ENCODE measurements at places on chromosomes 7 and 10.

- DNase-seq, result no peak
Observed at GRCh38 chr7:40299097-40299496, 164.3 kb downstream of the SUGCT start.

- no peak for DNase-seq
Observed at GRCh38 chr10:21464134-21464533, 61.3 kb downstream of the SKIDA1 start.

DNA sequence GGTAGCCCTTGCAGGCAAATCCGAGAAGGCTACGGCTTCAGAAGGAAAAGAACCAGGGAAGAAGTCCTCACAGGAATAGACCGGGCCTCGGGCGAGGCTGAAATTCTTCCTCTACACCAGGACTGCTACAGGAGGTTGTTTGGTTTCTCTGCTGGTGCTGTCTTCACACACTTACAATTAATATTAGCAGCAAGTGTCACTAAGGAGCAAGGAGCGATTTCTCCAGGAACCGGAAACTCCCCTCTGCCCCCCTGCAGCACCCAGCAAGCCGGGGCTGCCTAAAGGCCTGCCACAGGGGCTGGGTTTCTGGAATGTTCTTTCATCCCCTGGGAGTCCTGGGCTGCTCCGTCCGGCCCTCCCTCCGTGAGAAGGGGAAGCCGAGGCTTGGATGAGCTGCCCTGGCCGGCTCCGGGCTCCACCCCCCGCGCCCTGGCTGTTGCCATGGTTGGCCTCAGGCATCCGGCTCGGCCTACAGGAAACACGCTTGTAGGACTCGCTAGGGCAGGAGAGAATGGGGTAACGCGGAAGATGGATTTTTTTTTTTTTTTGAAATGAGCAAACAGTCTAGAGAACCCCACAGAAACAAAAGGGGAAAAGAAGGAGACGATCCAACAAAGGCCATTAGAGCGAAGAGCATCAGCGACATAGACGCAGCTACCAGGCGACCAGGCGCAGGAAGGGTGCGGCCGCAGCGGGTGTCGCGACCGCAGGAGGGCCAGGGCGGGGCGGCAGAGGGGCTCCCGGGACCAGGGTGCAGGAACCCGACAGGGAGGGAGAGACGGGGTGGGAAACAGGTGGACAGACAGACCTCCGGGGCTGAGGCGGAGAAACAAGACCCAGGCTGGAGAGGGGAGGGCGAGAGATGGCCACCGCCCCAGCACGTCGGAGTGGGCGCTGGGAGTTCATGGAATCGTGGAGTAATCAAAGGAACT is 33.0 kb downstream of the EN2 start:
- DNase-seq, result peak; percentile 69

DNA sequence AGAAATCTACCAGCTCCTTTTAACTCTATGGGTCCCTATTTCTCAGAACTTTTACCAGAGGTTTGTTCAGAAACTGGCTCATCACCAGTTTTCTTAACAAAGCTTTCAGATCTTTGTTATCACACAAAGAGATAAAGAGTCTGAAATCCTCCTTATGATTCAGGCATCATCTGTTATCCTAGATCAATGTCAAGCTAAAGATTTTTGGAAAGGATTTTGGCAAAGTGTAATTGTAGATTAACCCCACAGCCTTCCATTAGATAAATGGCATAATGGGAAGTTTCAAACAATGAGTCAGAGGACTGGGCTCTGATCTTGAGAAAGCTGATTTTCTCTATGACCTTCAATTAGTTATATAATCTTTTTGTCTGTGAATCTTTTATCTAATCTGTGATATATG is 192.2 kb downstream of the NXPH1 start:
- no peak for DNase-seq

GRCh38 chr7:155482511-155483183 is 24.7 kb downstream of the EN2 start:
- DNase-seq, result no peak

DNA sequence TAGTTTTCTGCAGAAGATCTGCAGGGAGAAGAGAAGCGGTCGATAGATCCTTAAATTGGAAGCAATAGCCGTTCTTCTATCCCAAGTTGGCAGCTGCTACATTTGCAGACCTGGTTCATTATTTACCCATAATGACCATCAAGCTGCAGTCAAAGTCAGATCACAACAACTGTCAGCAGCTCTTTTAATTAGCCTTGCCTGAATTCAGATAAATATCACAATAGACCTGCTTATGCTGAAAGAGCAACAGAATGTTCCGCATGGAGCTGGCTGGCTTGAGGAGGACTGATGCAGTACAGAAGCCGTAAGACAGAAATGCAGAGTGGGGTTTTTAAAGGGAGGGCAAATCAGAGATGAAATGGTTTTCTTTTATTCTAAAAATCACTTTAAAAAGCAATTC is 109.4 kb downstream of the HIBADH start:
- no peak for DNase-seq

DNA sequence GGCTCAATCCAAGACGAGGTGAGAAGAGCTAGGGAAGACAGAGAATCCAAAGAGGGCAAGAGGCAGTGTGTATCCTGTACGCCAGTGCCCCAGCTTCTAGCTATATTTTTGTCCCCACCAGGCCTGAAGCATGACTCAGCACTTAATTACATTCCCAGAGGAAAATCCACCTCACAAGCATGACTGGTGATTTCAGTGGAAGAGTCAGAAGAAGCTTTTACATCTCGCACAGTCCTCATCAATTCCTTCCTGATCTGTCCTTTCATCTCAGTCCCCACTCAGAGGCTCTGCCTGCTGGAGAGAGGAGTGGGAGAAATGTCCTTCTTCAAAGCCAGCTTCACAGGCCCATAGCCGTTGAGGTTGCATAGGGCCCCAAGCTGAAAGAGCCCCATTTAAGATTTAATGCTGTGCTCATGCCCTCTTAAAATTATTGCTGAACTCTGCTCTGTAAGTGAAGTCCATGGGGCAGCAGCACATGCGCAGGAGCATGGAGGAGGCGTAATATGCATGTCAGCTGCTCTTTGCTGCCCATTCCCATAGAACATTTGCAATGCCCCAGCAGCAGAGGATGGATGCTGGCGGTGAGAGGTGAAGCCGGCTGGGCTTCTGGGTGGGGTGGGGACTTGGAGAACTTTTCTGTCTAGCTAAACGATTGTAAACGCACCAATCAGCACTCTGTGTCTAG is 39.0 kb upstream of the AOAH start:
- no peak for DNase-seq

GRCh38 chr7:5525271-5526099 is 101.9 kb upstream of the TNRC18 start:
- DNase-seq, result no peak

GRCh38 chr10:86370006-86370585 is 3.5 kb upstream of the GRID1 start:
- no peak for DNase-seq

DNA sequence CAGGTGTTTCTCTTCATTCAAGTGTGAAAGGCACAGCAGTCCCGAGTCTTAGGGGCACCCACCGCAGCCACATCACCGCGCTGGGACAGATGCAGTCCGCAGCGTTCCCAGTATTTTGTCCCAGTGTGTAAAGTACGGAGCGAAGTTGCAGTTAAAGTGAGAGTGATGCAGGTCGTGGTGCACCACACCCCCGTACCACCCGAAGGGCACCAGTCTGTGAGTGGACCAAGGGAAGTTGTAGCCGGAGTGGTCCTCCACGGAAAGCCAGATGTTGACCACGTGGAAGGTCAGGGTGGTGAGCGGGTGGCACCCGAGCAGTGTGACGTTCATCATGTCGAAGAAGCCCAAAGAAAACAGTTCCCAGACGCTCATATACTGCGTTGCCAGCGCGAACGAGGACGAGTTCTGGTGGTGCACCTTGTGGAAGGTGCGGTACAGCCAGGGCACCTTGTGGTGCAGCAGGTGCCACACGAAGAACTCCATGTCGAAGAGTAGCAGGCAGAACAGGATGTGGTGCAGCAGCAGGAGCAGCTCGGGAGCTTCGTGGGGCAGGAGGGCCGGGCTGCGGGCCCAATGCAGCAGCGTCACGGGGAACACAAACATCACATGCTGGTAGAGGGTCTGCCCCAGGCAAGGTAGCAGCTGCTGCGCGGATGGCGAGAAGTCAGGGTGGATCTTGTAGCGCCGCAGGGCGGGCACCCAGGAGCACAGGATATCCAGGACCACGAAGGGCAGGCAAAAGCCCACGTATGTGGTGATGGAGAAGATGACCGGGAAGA is 526 bp downstream of the CH25H start:
- DNase-seq, result peak; percentile 22

DNA sequence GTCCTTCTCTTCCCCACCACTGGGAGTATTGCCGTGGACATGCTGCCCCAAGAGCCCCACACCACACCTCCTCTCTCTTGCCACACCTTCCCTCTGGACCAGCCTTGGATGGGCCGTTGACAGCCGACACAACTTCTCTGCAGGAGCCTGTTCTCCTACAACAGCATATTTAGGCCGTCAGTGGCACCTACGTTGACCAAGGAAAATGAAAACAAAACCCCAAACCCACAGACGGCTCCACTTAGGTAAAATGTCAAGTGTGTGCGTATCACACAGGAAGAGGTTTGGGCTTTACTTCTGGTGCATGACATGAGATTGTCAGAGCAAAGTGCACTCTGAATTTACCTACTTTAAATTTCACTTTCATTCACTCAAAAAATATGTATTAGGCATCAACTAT is 246.6 kb downstream of the ZMYND11 start:
- no peak for DNase-seq

DNA sequence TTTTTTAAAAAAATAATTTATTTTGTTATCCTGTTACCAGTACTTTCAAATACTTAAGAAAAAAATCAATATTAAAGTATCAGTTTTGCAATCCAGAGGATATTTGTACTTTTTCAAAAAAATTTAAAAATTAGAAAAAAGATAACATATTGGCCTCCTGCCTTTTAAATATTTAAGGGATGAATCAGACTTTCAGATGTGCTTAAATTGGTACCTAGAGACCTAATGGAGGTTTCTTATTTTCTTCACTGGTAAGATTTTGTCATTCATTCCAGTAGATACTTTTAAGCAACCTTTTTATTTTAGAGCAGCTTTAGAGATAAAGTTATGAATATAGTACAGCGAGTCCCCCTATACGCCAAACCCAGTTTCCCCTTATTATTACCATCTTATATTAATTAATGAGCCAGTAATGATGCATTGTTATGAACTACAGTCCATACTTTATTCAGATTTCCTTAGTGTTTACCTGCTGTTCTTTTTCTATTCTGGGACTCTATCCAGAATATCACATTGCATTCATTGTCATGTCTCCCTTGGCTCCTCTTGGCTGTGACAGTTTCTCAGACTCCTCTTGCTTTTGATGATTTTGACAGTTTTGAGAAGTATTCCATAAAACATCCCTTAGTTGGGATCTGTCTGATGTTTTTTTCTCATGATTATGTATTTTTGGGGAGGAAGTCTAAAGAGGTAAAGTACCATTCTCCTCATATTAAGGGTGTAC is 34.2 kb downstream of the BICC1 start:
- DNase-seq, result no peak

DNA sequence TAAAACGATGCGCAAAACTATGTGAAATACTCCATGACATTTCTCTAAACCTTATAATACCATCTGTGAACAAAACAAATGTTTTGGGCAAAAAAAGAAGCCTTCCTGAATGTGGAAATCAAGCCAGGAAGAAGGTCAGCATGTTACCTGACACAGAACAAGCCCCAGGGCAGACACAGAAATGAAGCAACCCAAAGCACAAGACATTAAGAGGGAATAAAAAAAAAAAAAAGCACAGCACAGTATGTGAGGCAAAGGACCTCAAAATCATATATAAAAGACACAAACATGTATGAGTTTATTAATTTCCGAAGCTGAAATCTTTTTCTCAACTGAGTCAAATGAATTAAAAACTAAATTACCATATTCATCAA is 161.8 kb downstream of the SKIDA1 start:
- DNase-seq, result no peak

- DNase-seq, result no peak
Observed at GRCh38 chr10:124546957-124547646, 85.5 kb downstream of the LHPP start.

GRCh38 chr10:49518982-49519578 is 19.8 kb downstream of the ERCC6 start:
- peak; percentile 40 for DNase-seq

DNA sequence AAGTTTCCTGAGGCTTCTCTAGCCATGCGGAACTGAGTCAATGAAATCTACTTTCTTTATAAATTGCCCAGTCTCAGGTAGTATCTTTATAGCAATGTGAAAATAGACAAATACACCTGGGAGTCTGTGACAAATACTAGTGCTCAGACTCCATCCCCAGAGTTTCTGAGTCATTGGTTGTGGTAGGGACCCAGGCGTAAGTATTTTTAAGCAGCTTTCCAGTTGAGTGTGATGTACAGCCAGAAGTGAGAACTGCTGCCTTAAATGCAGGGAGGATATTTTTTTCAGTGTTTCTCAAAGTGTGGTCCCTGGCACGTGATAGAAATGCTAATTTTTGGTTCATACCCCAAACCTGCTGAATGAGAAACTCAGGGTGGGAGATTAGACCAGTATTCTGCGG is 121.7 kb downstream of the SORCS3 start:
- DNase-seq, result no peak

DNA sequence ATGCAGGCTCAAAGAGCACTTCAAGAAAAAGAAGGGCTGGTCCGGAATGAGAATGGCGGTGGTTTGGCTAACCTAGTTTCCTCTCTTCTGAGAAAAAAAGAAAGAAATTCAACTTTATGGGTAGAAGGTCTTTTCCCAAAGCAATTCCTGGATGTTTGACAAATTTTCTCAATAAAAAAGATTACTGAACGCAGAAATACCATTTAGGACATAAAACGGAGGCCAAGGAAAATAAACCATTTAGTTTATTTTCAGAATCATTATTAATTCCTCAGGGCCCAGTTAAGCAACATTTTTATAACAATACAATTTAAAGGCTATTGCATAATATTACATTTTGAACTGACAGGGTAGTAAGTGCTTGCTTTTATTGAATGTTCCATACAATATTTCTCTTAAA is 284.6 kb upstream of the ANKRD30A start:
- no peak for DNase-seq

GRCh38 chr7:155217634-155218033 is 80.0 kb upstream of the INSIG1 start:
- no peak for DNase-seq

DNA sequence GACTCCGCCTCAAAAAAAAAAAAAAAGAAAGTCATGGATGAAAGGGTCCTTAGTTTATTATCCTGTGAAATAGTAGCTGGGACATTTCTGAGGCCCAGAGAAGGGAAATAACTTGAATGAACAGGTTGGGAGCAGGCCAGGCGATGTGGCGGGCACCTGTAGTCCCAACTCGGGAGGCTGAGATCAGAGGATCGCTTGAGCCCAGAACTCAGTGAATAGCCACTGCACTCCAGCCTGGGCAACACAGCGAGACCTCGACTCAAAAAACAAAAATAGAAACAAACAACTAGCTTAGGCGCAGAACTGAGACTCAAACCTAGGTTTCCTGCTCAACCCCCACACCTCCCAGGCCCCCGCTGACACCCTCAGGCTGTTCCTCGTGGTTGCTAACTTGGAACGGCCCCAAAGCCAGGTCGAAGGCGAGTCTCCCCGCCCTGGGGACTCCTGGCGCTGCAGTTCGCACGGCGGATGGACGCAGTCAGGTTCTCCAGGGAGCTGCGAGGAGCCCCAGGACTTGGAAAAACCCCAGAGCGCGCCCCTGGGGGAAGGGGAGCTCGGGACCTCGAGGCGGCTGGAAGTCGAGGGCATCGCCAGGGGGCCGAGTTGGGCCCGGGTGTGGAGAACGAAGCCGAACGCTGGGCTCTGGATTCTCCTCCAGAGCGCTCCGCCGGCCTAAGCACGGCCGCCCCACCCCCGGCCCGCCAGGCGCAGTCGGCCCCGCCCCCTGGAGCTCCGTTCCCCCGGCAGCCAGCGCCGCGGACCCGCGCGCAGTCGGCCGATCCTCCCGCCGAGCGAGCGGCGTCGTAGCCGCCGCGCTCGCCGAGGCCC is at the start of gene STOX1:
Gene STOX1 (plus strand): TSS at position 768 of the 828 bp plus-strand sequence. CDS start 93 bp downstream, outside the sequence.
- DNase-seq, result peak; percentile 83
